ENCODE measurements at places on chromosomes 12 and 14. TPM values are rescaled to one million over a fixed set of nuclear protein-coding genes. Genes with fewer than 3 reads are reported as not detected.

Gene CYP27B1
- 0.47 TPM for total RNA-seq

Gene IFT43
- 28.4 TPM for total RNA-seq

Gene KCNC2
- not detected for total RNA-seq

Gene NRXN3
- total RNA-seq, result under 0.01 TPM

Gene TUBA1C
- 355 TPM for total RNA-seq

Gene OR6S1
- not detected for total RNA-seq

Gene DLK1
- not detected for total RNA-seq

Gene DIO3
- total RNA-seq, result not detected

Gene FGD6
- total RNA-seq, result 27.0 TPM

Gene SPIC
- not detected for total RNA-seq

Gene GOLT1B
- 27.9 TPM for total RNA-seq

Gene PLCZ1
- not detected for total RNA-seq

Gene HAL
- 0.17 TPM for total RNA-seq

Gene RPS26
- total RNA-seq, result 199 TPM

Gene NR4A1
- 3.1 TPM for total RNA-seq

Gene SLC25A3
- total RNA-seq, result 845 TPM

Gene SDR9C7
- not detected for total RNA-seq

Gene SIX6
- total RNA-seq, result not detected

Gene LRIG3
- total RNA-seq, result 39.8 TPM

Gene OR4M1
- total RNA-seq, result not detected

Gene MIPOL1
- 13.0 TPM for total RNA-seq

Gene RNF212B
- total RNA-seq, result not detected

Gene RNASE3
- total RNA-seq, result not detected

Gene OR4N5
- not detected for total RNA-seq

Gene MGAT2
- 104 TPM for total RNA-seq

Gene CELA1
- total RNA-seq, result not detected

Gene TROAP
- total RNA-seq, result 4.3 TPM

Gene DTX1
- total RNA-seq, result 1.7 TPM

Gene SYT1
- total RNA-seq, result 9.7 TPM

Gene METTL1
- 3.7 TPM for total RNA-seq

Gene SLC10A1
- not detected for total RNA-seq

Gene BATF
- total RNA-seq, result 3.2 TPM

Gene ERH
- total RNA-seq, result 124 TPM
